Ovary (tissue), 10 donors: ENCODE measurements at places on chromosomes 7 and 10. TPM values are rescaled to one million over a fixed set of nuclear protein-coding genes. Genes with fewer than 3 reads are reported as not detected.

DNA sequence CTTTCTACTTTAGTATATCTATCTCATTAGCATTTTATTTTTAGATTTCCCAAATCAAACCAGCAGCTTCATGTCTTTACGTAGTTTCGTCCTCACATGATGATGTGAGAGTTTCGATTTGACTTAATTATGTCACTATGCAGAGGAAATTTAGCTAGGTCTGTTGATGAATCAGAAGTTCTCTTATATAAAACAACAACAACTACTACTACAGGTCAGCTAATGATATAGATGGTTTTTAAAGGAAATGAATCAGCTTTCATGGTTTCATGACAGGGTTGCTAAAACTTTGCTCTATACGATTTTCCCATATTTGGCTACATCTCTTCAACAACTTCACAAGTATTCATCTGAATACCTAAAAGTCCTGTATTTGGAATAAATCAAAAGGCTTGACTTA is 28.6 kb downstream of the JAZF1 start:
- no peak for DNase-seq

The ZDHHC16 gene
- 26.2 TPM for total RNA-seq

The SNCG gene
- 35.5 TPM for total RNA-seq

DNA sequence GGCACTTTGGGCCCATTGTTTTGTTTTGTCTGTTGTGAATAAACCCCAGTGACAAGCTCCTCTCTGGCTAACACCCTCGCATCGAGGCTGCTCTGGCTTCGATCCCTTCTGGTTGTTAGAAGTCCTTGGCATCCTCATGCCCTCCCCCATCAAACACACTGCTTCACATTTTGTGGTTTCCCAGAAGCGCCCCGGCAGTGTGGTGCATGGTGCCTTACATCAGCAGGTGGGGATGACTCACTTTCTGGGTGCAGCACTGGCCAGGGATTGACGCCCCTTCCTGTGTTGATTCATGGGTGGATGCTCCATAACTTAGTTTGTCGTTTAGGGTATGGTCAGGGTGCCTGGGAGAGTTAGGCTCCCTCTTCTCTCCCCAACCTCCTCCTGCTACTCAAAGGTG is 51.4 kb downstream of the PLPP4 start:
- no peak for DNase-seq

GRCh38 chr10:5876181-5876768 is 13.4 kb downstream of the ANKRD16 start:
- DNase-seq = no peak

GRCh38 chr10:119313644-119314043 is 106.3 kb downstream of the GRK5 start:
- no peak for DNase-seq

The TLX1 gene
- not detected for total RNA-seq

DNA sequence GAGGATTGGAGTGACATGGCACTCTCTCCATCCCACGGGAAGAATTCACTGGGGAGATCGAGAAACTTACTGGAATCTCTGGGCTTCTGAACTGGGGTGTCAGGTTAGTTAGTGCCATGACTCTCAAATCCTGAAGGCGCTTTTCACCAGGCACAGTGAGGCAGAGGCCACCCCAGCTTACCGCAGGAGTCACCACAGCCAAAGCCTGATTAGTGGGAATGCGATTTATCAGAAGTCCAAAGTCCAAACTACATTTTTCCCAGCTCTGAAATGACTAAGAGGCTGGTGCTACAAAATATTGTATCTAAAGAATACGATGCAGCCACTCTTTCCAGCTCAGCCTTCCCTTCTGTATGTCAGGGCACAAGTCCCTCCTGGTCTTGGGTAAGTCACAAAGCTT is 334.8 kb upstream of the SHH start:
- no peak for DNase-seq

The MYO1G gene
- 2.2 TPM for total RNA-seq

DNA sequence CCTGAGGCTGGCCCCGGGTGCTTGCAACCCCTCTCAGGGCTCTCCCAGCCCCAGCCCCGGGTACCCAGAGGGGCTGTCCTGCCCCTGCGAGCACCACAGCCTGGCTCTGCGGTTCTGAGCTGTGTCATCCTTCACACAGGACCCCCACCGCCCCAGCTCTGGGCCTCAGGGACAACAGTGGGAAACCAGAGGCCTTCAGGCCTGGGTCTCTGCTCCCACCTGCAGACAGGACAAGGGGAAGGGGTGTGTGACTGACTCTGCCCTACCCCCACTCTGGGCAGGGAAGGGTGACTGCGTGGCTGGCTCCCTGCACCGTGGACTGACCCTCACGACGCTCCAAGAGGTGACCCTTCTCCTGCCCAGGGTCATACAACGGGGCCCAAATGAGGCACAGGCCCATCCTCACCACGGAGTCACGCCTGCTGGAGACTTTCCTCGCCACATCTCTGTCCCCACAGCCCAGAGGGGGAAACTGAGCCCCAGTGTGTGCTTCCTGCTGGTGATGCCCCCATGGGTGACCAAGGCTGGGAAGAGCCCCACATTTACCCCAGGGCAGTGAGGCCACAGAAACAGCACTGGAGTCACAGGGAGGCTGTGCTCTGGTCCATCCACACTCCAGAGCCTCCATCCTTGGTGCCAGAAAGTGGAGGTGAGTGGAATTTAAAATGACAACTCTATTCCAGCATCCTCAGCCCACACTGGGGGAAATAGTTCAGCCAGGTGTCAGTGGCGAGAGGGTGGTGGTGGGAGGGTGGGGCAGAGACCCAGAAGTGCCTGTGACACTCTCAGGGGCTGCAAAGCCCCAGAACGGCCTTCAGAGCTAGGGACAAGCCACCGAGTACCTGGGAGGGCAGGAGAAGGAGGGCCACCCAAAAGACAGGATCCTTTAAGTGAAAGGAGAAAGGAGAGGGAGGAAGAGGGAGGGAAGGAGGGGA is 13.6 kb downstream of the CAMK2B start:
- no peak for DNase-seq

- DNase-seq = no peak
Measured at GRCh38 chr7:69622014-69622835, 23.9 kb downstream of the AUTS2 start.

The NUTM2A gene
- total RNA-seq = 1.4 TPM

DNA sequence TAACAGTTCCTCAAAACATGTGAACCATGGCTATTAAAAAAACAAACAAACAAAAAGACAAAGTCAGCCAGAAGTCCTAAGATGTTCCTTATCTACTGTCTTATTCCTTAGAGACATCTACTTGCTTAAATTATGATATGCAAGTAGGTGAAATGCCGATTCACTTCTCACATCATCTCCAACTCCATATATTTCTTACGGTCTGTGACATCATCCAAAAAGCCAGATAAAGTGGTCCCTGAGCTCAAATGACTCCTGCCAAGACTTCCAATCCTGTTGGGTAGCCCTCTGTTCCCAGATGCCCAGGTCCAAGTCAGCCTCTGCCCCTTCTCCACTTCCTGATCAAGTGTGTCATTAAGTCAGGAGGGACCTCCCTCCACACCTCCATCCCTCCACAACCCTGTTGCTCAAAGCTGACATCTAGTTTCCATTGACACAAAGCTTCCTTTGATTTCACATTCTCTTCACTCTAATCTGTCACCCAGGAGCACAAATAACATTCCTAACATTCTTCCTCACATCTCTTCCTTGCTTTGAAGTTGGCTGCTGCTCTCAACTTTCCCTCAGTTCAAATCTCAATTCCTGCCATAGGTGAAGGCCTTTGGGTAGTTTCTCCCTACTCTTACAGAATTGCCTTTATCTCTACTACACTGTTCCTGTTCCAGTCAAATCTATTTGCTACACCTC is 56.1 kb upstream of the PDLIM1 start:
- DNase-seq = no peak

The C10orf143 gene
- total RNA-seq = 5.9 TPM

GRCh38 chr7:42960762-42961161 is 28.6 kb downstream of the MRPL32 start:
- no peak for DNase-seq

The ZWINT gene
- total RNA-seq = 2.5 TPM

GRCh38 chr7:87564296-87564963 is 36.3 kb downstream of the ABCB1 start:
- DNase-seq = no peak

- no peak for DNase-seq
Measured at GRCh38 chr7:150958597-150958996, 19.5 kb downstream of the KCNH2 start.

DNA sequence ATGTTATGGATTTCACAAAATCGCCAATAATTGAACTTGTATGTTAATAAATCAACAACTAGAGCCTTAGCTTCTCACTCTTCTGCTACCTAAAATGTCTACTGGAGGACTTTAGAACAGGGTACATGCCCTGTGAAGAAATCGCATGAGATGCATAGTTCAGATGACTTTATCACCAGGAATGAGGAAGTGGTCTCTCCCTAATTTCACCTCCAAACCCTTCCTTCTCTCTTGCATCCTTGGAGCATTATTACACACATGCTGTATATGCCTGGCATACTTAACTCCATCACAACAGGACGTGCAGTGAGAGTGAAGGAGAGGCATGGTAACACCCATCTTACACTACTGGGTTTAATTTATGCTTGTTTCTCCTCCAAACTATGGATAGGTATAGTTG is 27.8 kb downstream of the RHEB start:
- DNase-seq = no peak

GRCh38 chr7:75896803-75897327 is 18.0 kb downstream of the RHBDD2 start:
- peak; percentile 56 for DNase-seq

DNA sequence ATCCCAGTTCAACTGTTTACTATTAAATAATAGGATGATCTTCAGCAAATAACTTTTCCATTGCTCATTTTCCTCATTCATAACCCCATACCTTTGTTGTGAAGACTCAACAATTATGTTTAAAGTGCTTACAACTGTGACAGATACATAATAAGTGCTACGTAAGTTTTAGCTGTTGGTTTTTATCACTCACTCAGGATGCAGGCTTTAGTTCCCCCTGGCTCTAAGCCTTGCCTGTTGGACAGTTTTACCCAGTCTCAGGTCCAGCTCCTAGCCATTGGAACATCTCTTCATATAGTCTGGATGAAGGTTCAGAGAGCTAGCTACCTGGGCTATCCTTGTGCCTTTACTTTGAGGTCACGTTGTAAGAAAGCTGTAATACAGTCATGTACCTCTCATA is 353.2 kb downstream of the CRPPA start:
- no peak for DNase-seq

DNA sequence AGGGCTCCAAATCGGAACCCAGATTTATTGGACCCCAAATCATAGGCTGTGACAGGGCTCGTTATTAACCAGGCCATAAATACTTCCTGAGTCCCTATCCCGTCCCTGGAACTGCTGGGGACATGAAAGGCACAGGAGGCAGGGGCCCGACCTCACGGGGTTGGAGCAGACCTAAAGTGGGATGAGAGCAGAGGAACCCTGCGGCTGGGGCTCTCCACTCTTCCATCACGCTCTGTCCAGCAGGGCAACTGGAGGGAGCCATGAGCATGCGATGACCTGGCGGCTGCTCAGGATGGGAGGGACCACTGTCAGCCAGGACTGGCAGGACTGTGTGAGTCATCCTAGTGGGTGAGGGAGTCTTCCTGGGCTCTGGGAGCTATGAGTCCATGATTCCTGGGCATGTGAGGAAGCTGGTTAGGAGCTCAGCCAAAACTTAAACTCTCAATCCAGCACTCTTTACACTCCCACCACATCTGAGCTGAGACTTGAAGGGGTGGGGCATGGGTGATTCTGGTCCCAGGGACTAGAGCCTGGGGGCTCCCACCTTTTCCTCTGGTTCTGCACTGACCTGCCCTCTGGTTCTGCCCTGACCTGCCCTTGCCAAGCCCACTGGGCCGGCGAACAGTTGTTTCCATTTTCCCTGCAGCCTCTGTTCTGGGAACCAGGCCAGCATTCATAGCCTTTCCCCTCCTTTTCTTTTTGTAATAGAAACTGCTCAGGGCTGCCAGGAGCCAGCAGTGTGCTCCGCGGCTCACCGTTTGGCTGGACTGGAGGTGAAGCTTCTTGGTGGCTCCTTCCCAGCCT is 47.1 kb downstream of the SYPL1 start:
- peak; percentile 86 for DNase-seq

DNA sequence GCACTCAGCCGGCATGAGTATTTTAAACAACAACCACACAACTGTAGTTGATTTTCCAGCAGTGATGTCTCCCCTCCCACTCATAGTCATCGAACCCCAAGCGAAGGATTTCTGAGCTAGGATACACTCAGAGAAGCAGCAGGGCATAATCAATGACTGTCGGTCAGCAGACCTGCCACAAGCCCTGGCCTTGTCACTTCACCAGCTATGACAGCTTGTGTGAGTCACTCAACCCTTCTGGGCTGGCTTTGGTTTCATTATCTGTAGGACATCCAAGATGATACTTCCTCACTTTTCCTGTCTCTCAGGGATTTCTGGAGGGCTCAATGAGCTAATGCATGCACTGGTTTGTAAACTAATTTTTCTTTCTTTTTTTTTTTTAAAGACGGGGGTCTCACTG is 22.0 kb upstream of the UBE3C start:
- DNase-seq = no peak

GRCh38 chr10:48274636-48275035 is at the start of gene FRMPD2:
Gene FRMPD2 (minus strand): TSS chr10:48274696. CDS start chr10:48274567, 129 bp downstream.
- DNase-seq = no peak

DNA sequence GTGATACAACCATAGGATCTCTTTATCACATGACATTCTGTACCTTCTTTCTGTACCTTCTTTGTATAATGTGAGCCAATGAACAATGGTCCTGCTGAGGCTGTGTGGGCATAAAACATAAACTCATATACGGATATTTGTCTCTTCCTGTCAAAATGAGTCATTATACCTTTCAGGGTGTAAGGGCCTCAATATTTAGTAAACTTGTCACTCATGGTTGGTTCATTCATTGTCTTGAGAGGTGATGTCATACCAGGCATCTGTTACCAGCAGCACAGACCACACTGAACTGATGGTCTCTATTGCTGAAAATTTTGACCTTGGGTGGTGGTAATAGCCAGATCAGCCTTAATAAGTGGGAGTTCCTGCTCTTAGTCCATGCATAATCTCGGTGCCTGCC is 287.6 kb upstream of the TPK1 start:
- no peak for DNase-seq

DNA sequence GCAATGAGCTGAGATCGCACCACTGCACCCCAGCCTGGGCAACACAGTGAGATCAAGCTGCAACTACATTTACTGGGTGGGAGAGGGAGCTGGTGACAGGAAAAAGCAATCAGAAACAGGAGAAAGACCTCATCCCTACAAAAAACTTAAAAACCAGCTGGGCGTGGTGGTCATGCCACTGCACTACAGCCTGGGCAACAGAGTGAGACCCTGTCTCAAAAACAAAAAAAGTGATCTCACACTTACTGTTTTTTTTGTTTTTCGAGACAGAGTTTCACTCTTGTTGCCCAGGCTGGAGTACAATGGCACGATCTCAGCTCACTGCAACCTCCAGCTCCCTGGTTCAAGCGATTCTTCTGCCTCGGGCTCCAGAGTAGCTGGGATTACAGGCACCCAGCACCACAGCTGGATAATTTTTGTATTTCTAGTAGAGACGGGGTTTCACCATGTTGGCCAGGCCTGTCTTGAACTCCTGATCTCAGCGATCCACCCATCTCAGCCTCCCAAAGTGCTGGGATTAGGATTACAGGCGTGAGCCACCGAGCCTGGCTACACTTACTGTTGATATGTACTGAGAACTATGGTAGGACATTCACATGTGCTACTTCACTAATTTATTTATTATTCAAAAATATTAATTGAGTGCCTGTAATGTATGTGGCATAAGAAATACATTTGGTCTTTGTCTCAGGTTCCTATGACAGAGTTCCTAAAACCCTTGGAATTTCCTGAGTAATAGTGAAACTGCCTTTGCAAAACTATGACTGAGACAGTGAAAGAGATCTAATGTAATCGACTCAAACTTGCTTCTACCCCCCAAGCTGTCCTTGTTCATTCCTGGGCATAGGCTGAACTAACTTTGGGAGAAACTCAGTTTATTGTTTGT is 27.7 kb upstream of the NRBF2 start:
- DNase-seq = no peak

The GPR85 gene
- total RNA-seq = 1.1 TPM
